HEK293T (cell line): ENCODE measurements at places on chromosomes 12 and 14.
A peak's percentile ranks its signal among the peaks of the same experiment; 100 is the strongest.

- no peak for DNase-seq
Measured at GRCh38 chr12:38137716-38138115, 178.9 kb upstream of the ALG10B start.

DNA sequence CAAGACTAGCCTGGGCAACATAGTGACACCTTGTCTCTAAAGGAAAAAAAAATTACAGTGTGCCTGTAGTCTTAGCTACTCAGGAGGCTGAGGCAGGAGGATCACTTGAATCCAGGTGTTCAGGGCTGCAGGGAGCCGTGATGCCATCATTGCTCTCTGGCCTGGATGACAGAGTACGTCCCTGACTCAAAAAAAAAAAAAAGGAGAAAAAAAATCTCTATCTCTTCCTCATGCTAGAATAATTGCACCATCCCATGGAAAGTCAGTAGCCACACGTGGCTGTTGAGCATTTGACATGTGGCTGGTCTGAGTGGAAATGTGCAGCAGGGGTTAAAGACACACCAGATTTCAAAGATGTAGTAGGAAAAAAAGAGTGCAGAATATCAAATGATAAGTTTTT, 3.8 kb downstream of the RILPL1 start:
- no peak for DNase-seq

DNA sequence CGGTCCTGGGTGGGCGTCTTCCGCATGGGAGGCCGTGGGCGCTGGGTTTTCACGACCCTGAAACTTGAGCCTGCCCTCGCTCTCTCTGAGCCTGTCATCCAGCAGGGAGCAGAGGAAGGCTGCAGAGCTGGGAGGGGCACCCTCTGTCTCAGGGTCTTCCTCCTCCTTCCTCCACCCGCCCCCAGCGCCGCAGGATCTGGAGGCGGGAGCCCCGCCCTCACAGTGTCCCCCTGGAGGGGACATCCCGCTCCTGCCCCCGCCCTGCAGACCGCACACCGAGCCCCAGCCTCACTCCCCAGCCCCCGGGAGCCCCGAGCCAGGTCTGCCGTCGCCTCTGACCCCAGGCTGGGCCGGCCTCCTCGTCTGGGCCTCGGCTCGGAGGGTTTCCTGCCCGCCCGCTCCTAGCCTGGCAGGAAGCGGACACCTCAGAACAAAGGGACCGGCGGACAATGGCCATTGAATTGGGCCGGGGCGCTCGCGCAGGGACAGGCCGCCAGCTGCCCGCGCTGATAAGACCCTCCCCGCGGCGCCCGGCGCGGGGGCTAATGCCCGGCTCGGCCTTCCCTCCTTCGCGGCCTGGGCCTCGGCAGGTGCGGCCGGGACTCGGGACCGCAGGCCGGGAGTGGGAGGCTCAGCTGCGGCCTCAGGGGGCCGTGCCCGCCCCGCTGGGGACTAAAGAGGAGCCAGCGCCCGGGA, 15.3 kb upstream of the NUDT14 start:
- DNase-seq, result no peak

DNA sequence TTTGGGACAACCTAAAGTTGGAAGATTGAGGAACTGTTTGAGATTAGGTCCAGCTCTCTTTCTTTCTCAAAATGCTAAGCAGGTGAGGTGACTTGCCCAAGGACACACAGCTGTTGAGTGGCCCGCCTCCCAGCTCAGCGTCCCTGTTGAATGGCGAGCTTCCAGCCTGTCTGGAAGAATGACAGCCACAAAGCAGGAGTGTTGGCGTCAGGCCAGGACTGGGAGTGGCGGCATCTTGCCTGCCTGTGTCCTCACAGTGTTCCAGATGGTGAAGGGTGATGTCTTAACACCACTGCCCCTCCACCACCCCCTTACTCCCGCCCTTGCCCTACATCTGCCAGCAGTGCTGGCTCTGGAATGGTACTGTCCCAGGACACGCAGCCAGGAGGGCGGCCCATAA, 4.4 kb upstream of the CEBPE start:
- no peak for DNase-seq

- no peak for DNase-seq
Measured at GRCh38 chr12:117836476-117836875, 132.3 kb downstream of the KSR2 start.

DNA sequence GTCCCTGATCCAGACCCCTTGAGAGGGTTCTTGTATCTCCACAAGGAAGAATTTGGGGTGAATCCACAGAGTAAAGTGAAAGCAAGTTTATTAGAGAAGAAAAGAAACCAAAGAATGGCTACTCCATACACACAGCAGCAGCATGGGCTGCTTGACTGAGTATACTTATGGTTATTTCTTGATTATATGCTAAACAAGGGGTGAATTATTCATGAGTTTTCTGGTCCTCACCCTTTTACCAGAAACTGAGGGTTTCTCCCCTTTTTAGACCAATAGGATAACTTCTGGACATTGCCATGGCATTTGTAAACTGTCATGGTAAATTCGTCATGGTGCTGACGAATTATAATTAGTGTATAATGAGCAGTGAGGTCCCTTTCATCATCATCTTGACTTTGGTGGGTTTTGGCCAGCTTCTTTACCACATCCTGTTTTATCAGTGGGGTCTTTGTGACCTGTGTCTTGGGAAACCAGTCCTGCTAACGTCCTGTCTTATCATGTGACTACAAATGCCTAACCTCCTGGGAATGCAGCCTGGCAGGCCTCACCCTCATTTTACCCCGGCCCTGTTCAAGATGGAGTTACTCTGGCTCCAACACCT, 121.9 kb downstream of the SPTSSA start:
- no peak for DNase-seq

DNA sequence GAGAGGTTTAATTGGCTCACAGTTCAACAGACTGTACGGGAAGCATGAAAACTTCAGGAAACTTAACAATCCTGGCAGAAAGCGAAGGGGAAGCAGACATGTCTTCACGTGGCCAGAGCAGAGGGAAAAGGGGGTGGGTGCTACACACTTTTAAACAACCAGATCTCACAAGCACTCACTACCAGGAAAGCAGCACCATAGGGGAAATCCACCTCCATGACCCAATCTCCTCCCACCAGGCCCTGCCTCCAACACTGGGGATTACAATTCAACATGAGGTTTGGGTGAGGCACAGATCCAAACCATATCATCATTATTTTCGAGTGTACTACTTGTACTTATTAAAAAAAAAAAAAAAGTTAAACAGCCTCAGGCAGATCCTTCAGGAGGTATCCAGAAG, 29.9 kb downstream of the RXYLT1 start:
- no peak for DNase-seq

- no peak for DNase-seq
Measured at GRCh38 chr12:56146492-56147460, 5.6 kb upstream of the MYL6B start.

DNA sequence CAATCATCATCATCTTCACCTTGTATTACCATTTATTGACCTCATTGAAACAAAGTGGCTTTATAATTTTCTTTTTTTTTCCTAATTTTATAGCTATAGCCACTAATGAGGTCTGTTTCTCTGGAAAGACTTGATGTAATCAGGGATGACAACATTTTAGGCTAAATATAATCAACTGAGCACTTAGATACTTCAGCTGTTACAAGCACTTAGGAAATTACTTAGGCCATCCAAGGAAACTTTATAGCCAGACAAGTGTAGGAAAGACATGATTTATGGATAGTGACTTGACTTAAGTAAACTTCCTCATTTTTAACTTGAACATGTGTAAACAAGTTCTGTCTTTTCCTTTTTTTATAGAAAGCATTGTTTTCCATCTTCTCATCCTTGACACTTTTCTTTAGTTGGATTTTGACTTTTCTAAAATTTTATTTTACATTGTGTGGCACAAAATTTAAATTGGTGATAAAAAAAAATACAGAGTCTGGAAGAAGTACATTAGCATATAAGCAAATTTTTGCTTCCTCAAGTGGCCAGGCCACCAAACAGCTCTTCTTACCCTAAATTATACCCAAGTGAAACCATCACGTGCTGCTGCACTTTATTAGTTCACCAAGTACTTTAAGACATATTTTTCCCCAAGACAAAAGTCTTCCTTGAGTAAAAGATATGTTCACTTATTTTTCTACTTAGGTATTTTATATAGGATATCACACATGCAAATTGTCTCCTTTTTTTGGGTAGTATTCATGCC, 15.1 kb downstream of the CPNE8 start:
- peak; percentile 37 for DNase-seq

- DNase-seq, result no peak
Measured at GRCh38 chr12:6088921-6089747, 35.3 kb downstream of the VWF start.

- peak; percentile 55 for DNase-seq
Measured at GRCh38 chr12:14845350-14845750, 2.0 kb upstream of the ART4 start.
